ENCODE measurements at places on chromosomes 1 and 21.

DNA sequence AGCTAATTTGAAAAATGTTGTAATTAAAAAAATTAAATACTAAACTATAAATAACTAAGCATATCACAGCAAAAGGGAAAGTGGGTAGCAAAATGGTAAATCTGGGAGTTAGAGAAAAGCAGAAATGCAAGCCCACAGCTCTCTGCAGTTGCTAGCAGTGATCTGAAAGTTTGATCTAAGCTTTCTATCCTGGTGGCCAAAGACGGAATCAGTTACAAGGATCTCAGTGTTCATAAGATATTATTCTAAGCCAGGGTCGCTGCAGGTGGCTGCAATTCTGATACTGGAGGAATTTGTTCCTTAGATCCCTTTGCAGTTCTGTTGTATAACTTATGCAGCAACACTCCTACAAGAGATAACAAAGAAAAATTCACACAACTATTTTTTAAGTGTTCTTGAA is 363.7 kb downstream of the SETD4 start:
- DNase-seq = no peak

DNA sequence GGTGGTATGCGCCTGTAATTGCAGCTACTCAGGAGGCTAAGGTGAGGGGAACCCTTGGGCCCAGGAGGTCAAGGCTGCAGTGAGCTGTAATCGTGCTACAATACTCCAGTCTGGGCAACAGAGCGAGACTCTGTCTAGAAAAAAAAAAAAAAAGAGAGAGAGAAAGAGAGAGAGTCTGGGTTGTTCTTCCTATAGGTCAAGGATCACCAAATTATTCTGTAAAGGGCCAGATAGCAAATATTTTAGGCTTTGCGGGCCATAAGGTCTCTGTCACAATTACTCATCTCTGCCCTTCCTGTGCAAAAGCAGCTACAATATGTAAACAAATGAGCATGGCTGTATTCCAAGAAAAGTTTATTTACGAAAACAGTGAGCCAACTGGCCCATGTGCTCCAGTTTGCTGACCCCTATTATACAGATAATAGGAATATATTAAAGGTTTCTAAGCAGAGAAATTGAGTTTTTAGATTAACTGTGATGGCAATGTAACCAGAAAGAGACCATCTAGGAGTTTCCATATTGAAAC is 2.1 kb downstream of the SASS6 start:
- no peak for DNase-seq

- DNase-seq = no peak
Observed at GRCh38 chr21:36866419-36866818, 100.0 kb downstream of the HLCS start.

GRCh38 chr1:21703318-21703963 is 34.3 kb upstream of the RAP1GAP start:
- DNase-seq = peak; percentile 58

GRCh38 chr1:205030241-205030640 is 12.8 kb upstream of the CNTN2 start:
- no peak for DNase-seq

- DNase-seq = no peak
Observed at GRCh38 chr1:17744666-17745478, 10.3 kb upstream of the ACTL8 start.

GRCh38 chr21:44299458-44300261 is at the start of gene PFKL:
Gene PFKL, plus strand, starts transcription at chr21:44300053. Its CDS starts 53 bp downstream, at chr21:44300106.
- peak; percentile 59 for DNase-seq

DNA sequence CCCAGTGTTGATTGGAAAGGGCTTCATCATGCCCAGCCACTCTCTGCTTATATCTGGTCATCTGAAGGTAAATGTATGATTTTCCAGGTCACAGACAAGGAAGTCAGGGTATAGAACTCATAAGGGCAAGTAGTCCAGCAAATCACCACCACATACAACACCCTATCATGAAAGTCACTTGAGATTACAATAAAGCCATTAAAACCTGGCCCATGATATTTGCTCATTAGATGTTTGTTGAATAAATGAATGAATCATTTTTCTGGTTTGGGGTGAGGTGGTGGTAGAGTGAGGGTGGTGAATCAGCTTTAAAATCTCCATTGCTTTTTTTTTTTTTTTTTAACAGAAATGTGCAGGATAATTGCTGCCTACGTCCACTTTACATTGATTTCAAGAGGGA is 91.9 kb downstream of the TGFB2 start:
- no peak for DNase-seq

- DNase-seq = no peak
Observed at GRCh38 chr1:207240325-207241101, 81.0 kb upstream of the CD55 start.

- DNase-seq = no peak
Observed at GRCh38 chr1:53392460-53392859, 64.6 kb upstream of the LRP8 start.

GRCh38 chr1:942864-943533 is 16.1 kb downstream of the NOC2L start:
- no peak for DNase-seq

- no peak for DNase-seq
Observed at GRCh38 chr1:194298007-194298598, 1111.7 kb upstream of the B3GALT2 start.

DNA sequence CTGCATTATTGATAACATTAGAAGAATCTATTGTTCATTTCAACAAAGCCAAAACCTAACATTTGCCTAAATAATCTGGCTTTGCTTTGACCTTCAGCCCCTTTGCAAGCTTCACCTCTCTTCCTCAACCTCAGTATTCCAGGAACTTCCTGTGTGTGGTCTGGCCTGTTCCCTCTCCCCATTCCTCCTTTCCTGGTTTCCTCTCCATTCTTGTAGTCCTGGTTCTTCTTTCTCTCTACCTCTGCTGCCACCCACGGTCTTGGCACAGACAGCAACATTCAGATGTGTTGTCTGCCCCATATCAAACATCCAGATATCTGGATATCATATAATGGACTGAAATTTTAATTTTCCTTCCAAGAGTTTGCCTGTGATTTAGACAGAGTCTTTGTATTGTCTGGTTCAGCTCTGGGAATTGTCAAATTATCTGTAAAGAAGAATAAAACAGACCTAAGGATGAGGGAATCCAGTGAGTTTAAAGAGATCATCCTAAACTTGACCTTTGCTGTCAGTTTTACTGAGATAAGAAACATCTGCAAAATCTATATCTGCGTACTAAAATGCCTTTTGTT is 148.1 kb upstream of the KCTD3 start:
- no peak for DNase-seq

DNA sequence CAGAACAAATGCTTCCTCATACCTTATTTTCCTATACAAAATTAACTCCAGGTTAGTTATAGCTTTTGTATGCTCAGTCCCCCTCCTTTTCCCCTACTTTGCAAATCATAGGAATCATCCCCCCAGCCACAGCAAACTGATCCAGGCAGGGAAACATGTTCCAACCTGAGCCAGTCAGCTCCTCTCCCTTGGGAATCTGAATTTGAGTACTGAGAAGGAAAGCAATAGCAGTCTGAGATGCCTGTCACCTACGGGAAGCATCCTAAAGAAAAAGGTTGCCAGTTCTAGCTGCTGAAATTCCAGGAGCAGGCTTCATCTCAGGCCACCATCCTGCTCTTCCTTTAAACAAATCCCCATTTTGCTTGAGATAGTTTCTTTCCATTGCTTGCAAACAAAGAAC is 6.9 kb downstream of the ADSS2 start:
- DNase-seq = no peak

- DNase-seq = peak; percentile 94
Observed at GRCh38 chr1:6486433-6487011, 4.9 kb downstream of the PLEKHG5 start.

GRCh38 chr21:26794597-26795411 is 50.4 kb downstream of the ADAMTS1 start:
- DNase-seq = no peak

DNA sequence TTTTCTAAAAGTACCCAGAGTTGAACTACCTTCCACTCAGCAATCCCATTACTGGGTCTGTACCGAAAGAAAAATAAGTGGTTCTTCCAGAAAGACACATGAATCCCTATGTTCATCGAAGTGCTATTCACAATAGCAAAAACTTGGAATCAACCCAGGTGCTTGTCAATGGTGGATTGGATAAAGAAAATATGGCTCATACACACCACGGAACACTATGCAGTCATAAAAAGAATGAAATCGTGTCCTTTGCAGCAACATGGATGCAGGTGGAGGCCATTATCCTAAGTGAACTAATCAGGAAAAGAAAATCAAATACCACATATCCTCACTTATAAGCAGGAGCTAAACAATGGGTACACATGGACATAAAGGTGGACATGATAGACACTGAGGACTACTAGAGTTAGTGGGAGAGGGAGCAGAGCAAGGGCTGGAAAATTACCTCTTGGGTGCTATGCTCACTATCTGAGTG is 32.9 kb upstream of the JUN start:
- DNase-seq = no peak

GRCh38 chr1:98839840-98840239 is 164.8 kb downstream of the PLPPR5 start:
- DNase-seq = no peak

DNA sequence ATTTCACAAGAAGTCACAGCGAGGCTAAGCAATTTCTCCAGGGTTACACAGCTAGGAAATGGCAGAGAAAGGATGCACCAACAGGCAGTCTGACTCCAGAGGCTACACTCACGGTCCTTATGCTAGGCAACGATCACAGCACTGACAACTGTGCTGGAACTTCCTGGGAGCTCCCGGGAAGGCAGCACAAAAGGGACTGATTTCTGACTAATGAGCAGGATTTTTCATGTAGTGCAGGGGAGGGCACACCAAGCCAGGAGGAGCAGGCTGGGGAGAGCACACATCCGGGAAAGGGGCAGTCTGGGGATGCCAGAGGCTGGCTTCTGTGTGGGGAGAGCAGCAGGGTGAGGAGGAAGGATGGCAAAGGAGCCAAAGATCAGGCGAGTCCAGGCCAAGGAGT is 486.7 kb downstream of the OMA1 start:
- no peak for DNase-seq

DNA sequence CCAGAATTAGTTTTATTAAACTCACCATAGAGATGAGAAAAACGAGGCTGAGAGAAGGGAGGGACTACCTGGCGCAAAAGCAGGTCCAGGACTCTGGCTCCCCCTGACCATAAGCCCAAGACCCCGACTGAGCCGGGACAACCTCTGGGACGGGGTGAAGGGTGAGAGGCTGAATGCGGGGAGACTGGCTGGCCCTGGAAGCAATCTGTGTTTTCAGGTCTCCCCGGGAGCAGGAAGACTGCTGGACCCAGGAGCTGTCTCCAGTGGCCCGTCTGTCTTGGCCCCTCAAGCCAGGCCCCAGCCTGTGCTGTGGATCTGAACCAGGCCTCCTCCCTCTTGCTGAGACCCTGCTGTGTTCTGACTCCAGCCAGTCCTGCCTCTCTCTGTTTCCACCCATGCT is 240.8 kb downstream of the TRABD2B start:
- DNase-seq = no peak

DNA sequence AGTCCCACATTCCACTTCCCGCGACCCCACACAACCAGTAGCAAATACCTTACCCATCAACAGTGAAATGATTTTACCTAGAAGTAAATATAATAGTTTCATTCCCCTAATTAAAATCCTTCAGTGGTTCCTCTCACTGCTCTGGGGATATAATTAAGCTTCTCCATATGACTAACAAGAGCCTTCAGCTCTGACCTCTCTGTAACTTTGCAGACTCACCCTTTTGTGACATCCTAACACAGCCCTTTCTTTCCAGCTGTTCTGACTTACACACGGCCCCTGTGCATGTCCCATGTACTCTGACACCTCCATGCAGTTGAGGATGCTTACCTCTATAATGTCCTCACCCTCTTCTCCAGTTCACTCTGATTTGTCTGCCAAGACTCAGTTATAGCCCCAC is 137.3 kb upstream of the SPAG17 start:
- DNase-seq = no peak

DNA sequence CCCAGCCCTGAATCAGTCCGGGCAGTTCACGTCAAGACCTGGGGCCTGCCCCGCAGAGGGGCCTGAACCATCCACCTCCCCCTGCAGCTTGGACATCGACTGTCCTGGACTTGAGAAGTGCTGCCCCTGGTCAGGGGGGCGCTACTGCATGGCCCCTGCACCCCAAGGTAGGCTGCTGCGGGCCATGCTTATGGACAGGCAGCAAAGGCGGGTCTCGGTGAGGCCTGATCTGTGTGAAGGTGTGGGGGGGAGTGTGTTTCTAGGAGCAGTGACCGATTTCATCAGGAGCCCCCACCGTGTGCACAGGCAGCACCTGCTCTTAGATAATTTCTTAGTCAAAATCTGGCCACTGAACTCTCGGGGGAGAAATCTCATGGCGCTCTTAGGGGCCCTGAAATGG is 13.0 kb downstream of the UMODL1 start:
- no peak for DNase-seq

DNA sequence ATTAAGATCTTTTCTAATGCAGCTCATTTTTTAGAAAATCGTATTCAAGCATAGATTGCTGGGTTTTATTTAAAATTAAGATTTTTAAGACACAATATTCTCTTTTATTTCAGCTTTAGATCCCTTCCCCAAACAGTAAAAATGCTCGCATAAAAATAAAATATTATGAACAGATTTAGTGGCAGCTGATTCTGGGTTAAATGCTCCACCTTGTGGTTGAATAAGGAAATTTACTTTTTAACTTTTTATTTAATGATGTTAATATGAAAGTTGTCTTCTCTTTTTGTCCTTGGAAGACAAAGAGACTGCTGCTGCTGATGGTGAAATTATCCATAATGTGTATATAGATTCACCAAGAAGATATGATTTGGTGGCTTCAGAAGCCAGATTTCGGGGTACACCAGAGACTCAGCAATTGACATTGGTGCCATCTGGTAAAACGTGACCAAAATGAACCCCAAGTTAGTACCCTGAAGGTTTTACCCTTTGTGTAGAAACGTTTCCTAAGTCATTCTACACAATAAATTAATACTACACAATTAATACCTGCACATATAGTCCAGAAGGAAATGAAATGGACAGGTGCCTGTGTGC is 128.0 kb downstream of the ADAMTS1 start:
- peak; percentile 17 for DNase-seq

DNA sequence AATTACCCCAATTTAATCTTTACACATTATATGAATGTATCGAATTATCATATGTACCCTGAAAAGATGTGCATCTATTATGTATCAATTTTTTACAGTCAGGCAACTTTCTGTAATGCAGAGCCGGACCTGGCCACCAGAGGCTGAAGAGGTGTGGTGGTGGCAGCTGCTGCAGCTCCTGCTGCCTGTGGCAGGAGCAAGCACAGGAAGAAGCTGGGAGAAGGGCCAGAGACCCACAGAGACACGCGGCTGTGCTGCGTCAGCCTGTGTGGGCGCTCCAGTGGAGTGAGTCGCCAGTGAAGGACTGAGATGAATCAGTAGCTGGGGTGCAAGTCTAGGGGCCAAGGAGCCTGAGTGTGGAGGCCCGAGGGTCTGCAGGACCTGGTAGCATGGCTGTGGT is 74.3 kb upstream of the COG2 start:
- peak; percentile 18 for DNase-seq
